Stimulated activated CD4-positive, alpha-beta T cell treated with anti-CD3 and anti-CD28 coated beads, Interleukin-12 subunit alpha, Interleukin-12 subunit beta, amount 100 ng/mL, for 4 hours (primary cell): ENCODE measurements at places on chromosomes 7 and 10.

DNA sequence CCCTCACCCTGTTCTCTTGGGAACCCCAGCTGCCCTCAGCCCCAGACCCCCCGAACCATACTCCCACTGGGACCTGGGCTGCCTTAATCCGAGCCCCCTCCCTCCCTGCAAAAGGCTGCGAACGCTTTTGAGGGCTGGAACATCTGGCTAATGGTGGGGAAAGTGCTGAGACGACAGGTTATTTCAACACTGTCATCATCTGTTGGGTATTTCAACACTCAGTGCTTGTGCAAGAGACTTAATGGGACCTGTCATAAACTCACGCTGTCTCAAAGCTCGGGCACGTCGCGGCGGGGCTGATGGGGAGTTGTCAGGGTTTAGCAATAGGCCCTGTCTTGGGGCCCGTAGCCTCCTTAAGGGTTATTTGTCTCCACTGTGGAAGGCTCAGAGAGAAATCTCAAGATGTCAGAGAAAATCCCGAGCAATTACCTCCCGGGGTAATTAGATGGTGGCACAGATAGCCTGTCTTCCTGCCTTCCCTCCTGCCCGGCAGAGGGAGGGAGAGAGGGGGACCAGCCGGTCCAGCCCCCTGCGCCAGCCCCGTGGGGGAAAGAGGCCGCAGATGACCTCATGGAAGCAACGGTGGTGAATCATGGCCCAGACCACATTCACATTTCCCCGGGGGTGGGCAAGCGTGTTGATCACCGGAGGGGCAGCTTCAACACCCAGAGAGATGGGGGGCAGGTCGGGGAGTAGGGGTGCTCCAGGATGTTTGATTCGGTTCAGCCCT, 88.7 kb upstream of the MYL10 start:
- DNase-seq, result no peak

DNA sequence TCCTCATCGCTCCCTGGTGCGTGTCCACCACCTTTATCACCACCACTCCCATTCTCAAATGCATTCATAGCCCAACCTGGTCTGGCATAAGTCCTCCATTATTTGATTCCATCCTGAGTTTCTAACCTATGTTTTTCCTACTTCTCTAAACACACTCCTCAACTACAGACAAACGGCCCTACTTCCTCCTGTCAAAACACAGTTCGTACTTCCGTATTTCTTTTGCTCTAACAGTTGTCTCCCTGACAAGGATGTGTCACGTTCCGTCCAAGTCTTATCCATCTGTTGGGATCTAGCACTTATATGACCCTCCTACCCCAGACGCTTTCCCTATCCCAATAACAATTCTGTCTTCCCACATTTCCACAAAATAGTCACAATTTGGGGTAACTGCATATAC, 46.8 kb downstream of the DOCK4 start:
- DNase-seq, result no peak

DNA sequence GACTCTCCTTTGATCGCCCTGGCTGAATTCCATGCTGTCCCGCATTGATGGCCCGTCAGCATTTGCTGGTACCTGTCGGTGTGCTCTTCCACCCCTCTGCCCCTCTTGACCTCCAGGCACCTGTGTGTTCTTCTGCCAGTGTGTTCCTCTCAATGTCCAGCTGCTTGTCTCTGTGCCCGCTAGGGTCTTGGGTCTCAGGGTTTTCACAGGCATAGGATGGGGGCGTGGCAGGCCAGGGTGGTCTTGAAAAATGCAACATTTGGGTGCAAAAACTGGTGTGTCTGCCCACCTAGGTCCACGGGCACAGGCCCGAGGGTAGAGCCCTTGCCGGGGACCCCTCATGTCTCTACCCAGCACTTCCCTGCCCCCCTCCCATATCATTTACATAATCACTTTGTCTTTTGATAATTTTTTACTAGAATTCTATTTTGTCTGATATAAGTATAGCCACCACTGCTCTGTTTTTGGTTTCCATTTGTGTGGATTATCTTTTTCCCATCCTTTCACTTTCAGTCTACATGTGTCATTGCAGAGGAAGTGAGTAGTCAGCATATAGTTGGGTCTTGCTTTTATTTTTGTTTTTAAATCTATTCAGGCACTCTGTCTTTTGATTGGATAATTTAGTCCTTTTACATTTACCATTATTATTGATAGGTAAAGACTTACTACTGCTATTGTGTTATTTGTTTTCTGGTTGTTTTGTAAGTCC, 46.6 kb upstream of the ADRA2A start:
- DNase-seq, result no peak

- DNase-seq, result no peak
These were observed 20.6 kb downstream of the PALD1 start for GRCh38 chr10:70498970-70499835.

GRCh38 chr10:118045837-118046394, 825 bp downstream of the RAB11FIP2 start:
- peak; percentile 12 for DNase-seq

DNA sequence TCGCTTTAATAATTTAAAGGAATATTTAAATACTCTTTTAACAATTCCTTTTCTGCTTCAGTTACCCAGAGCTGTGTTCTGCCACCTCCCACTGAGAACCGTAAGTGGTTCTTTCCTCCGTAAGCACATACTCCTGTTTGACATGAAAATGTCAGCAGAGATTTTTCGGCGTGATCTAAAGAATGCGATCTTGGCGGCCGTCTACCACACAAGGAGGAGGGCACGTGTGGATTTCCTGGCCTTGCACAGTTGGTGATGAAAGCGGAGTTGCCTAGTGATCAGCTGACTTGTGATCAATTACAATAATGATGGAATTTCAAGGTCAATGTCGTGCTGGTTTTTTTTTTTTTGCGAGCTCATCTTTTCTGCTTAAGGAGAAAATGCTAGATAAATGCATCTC, 35.6 kb upstream of the INSIG1 start:
- DNase-seq, result no peak

DNA sequence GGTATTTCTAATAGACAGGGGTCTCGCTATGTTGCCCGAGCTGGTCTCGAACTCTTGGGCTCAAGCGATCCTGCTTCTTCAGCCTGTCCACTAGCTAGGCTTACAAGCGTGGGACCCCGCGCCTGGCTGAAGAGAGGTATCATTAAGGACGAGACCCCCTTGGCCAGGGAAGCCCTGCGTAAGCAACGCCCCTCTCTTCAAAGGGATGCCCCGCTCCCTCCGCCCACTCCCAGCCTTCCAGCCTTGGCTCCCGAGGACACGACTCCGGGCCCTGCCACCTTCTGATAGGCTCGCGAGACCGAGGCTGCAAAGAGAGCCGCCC, 220 bp upstream of the ZKSCAN5 start:
- DNase-seq, result no peak

- DNase-seq, result no peak
These were observed 149.5 kb downstream of the FANK1 start for GRCh38 chr10:126045861-126046260.

DNA sequence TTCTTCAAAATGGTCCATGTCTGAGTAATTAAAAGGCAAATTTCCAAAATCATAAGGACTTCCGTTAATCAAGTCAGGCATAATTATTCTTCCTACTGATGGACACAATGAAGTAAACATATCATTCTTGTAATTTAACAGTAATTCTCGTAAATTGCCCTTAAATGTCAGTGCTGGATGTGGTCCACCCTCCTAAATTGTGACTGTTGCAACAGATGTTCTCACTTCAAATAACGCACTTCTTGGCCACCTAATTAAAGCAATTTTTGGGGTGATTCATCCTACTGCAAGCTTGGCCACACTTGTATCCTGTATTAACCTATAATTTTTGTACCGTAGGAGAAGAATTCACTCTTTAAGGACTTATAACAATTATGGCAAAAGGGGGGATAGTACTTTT, 1.9 kb downstream of the COL1A2 start:
- DNase-seq, result no peak

GRCh38 chr10:101047961-101048892, 13.6 kb upstream of the KAZALD1 start:
- no peak for DNase-seq

- no peak for DNase-seq
These were observed 37.1 kb downstream of the SMURF1 start for GRCh38 chr7:99106821-99107241.

DNA sequence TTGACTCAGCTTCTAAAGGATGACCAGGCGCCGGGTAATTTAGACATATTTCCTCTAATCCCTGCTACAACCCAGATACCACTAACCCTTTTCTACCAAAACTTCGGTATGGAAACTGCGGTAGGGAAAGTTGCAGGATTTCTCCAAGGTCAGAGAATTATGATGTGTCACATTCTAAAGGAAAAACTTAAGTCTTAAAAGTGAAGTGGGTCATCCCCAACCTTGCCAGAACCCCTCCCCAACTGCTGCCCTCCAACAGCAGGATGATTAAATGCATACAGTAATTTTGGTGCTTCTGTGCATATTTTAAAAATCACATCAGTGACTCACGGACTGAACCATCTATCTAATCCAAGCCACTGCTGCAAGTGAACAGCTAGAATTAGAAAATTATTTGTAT, 52.7 kb downstream of the GRB10 start:
- no peak for DNase-seq

- DNase-seq, result no peak
These were observed 67.0 kb downstream of the MDFIC start for GRCh38 chr7:114988755-114989375.

DNA sequence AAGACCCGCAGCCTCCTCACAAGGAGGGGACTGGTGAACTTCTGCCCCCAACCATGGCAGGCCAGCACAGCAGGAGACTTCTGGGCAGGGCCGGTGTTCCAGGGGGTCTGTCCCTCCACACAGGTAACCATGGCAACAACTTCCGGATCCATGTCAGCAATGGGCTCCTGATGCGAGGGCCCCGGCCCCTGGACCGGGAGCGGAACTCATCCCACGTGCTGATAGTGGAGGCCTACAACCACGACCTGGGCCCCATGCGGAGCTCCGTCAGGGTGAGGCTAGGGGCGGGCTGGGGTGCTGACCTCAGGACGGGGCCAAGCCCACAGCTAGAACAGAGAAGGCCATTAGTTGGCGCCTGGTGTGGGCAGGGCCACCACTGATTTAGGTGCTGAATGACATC, 5.7 kb upstream of the C10orf105 start:
- DNase-seq, result no peak

GRCh38 chr7:71266912-71267311, 135.0 kb downstream of the GALNT17 start:
- DNase-seq, result no peak
